GM23248 (cell line): ENCODE measurements at places on chromosomes 6 and 20. TPM values are rescaled to one million over a fixed set of nuclear protein-coding genes. Genes with fewer than 3 reads are reported as not detected.

VEGFA gene
- 9.3 and 10.7 TPM in 2 replicates for polyA plus RNA-seq

SAMHD1 gene
- polyA plus RNA-seq: 7.4 and 10.1 TPM in 2 replicates

CDSN gene
- not detected in 2 replicates for polyA plus RNA-seq

CST3 gene
- 782 and 784 TPM in 2 replicates for polyA plus RNA-seq

KIF6 gene
- 0.87 and 0.91 TPM in 2 replicates for polyA plus RNA-seq

DNA sequence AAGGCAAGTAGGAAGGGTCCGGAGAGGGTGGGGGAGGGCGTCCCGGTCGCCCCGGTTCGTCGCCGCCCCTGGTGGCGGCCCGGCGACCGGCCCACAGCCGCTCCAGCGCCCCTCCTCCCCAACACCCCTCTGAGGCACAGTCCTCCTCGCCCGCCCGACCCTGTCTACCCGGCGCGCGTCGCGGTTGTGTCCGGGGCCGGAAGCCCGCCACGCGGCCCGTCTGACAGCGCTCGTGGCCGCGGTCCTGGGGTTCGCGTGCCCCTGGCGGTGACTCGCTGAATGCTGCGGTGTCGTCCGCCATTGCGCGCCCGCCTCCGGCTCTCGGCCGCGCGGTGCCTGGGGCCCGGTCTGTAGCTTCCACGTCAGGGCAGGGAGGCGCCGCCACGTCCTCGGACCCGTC is 335.3 kb upstream of the DEFB115 start:
- no peak for DNase-seq

- DNase-seq: peak; percentile 80
Measured at GRCh38 chr6:4647414-4648365, 128.5 kb upstream of the CDYL start.

DNA sequence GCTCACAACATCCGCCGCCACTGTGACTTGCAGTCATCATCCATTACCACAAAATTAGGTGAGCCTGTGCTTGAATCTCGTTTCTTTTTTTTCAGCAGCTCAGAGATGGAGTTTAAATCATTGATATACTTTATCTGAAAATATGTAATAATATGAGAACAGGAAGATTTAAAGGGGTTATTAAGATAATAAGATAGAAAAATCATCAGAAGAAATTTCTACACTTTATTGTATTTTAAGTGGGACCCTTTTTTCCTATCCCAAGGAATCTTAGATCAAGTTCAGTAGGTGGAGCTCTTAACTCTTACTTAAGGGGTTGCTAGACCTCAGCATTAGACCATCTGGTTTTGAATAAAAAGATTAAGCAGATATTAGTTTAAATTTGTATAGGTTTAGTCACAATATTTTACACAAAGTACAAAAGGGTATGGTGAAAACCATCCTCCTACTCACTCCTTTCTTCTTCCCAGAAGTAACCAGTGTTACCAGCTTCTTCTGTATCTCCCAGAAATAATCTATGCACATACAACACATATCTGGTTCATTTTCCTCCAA is 9.4 kb upstream of the NCOA7 start:
- peak; percentile 34 for DNase-seq

DNA sequence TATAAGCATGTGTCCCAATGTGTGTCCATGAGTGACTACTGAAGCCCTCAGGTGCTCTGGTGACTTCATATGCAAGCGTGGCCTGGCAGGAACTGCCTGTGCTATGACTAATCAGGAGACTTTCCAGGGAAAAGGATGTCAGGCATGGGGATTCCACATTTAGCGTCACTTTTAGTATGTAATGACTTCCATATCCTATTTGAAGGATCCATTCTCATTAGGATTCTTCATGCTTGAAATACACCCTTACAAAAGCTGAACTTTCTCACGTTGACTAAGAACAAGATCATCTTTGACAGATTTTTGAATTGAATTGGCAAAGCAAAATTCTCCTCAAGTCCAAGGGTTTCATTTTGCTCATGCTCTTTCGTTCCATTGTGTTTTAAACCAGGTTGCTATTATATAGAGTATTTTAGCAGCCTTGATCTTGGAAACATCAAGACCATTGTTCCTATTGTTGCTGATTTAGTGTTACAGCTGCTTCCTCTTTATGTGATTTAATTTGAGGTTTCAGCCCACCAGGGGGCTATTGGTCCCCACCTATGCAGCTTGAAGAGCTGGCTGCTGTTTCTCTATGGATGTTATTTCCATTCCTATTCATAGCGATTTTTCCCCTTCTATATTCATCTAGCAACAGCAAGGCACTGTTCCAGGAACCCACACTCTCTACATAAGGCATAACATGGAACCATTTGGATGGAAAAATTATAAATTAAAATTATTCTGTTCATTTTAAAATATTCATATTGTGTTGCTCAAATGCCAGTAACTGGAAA is 418.6 kb downstream of the CDKAL1 start:
- DNase-seq: peak; percentile 65

GRCh38 chr6:133360194-133360593 is 119.0 kb downstream of the EYA4 start:
- no peak for DNase-seq

DNA sequence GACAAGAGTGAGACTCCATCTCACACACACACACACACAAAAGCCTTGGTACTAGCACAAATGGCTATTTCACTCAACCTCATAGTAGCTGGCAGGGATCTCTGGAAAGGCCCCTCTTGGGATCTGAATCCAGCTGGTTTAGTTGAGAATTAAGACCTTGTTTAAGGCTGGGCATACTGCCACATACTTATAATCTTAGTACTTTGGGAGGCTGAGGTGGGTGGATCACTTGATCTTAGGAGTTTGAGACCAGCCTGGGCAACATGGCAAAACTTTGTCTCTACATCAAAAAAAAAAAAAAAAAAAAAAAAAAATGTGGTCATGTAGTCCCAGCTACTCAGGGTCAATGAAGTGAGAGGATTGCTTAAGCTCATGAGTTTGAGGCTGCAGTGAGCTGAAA is 628.3 kb downstream of the MMUT start:
- DNase-seq: peak; percentile 24

- DNase-seq: peak; percentile 40
Measured at GRCh38 chr20:44019638-44020335, 105.1 kb downstream of the TOX2 start.

GRCh38 chr6:81638366-81638765 is 114.1 kb downstream of the TENT5A start:
- DNase-seq: no peak

DNA sequence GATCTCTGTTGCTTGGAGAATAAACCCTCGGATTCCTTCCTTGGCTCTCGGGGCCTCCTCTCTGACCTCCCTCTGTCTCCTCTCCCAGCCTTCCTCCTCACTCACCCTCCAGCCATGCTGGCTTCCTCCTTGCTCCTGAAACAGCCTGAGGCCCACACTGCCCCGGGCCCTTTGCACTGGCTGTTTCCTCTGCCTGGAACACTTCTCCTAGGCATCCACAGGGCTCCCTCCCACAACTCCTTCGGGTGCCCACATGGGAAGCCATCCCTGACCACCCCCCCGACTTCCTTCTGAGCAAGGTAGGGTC is 87.7 kb downstream of the CEBPB start:
- DNase-seq: no peak

DNA sequence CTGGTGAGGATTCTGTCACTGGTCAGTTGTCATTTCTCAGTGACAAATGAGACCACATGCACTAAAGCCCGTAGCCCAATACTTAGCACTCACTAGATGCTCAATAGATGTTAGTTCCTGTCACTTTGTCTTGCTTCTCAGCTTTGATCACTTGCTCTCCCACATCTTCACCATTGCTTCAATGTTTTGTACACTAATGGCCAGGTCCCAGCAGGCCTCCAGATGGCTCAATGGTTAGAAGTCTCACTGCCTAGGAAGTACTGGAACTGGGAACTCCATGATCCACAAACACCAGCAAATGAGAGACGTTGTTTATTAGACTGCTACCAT is 502.8 kb upstream of the JARID2 start:
- no peak for DNase-seq

- no peak for DNase-seq
Measured at GRCh38 chr20:34622821-34623451, 54.0 kb downstream of the PIGU start.

GRCh38 chr20:62305765-62306413 is 3.1 kb downstream of the ADRM1 start:
- no peak for DNase-seq

- DNase-seq: no peak
Measured at GRCh38 chr6:168196385-168196860, 117.4 kb upstream of the FRMD1 start.

DNA sequence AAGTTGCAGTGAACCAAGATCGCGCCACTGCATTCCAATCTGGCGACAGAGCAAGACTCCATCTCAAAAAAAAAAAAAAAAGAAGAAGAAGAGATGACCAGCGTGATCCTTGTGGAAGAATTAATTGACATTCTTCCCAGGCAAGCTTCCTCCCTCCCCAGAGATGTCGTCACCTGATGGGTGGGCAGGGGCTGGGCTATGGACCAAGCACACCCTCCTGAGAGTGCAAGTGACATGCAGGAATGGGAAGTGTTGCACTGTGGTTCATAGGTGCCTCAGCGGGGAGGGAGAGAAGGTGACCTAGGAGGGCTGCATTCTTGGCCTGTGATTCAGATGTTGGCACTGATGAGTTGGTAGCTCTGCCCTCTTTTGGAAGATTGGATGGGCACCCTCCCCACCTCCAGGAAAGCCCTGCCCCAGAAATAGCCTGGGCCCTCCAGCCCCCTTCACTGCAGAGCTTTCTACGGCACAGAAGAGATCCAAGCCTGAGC is 37.8 kb downstream of the TAF8 start:
- no peak for DNase-seq

GRCh38 chr6:42162384-42162783 is 10.8 kb upstream of the GUCA1A start:
- DNase-seq: no peak
